ENCODE measurements at places on chromosomes 3 and 15. TPM values are rescaled to one million over a fixed set of nuclear protein-coding genes. Genes with fewer than 3 reads are reported as not detected.

Gene SCAMP5
- 0.81 TPM for total RNA-seq

Gene TKT
- total RNA-seq, result 240 TPM

Gene PTX3
- not detected for total RNA-seq

Gene C3orf33
- total RNA-seq, result 0.86 TPM

DNA sequence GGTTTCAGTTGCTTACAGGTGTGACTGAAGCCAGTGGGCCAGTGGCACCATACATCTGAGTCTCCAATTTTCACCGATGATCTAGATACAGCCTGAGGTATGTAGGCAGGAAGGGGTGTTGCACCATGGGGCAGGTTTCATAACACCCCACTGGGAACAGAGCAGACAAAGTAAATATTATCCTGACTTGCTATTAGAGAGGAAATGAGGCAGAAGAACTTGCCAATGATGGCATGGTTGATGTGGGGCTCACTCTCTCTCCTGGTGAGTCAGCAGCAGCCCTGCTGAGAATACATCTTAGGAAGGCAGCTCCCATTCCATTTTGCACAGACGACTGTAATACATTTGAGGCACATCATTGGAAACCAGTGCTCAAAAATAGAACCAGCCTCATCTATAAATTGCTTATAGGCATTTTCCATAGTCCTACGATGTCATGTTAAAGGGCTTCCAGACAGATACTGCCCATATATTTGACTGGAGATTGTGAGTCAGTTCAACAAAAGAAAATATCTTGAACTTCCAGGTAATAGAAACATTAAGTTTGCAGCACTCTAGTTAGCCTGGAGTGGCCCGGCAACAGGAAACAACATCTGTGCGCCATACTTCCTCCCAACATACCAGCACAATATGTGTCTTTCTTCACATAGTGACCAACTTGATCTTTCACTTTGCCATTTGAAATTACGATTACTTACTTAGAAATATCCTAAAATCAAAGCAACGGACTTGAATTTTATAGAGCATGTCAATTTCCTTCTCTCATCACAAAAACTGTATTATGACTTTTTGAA lies 175.5 kb downstream of the NECTIN3 start:
- H3K4me1 ChIP-seq, result peaks cover 8% of the 10 kb centered on the region
- H3K36me3 ChIP-seq, result peaks cover 4% of the 10 kb centered on the region
- no peak overlapping the region for H3K27ac ChIP-seq
- DNase-seq, result no peak
- H3K4me3 ChIP-seq, result no peak overlapping the region

DNA sequence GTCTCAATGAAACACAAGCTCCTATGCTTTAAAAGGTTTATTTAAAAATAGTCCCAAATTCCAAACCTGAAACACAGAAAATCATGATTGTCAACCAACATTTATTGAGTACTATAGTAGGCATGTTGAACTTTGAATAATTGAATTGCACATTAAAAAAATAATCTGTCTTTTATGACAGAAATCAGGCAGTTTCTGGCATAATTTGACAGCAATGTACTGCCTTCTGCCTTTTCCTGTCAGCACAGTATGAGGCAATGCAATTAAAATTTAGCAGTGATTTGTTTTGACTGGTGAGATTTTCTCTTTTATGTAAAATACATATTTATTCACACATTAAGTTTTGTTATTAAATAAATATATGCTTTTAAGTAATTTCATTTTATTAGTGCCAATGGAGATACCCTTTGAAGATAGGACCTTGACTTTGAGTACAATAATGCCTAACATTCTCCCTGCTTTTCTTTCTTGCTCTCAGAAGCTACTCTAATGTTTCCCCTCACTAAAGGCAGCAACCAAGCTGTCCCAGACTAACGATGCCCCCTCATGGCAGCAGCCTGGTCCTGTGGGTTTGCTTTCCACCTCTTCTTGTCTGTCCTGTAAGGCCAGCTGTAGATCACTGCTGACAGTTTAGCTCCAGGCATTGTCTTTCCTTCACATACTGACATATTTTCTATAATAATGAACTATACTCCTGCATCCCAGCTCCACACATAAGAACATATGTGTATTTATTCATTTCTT lies 346.7 kb downstream of the IL20RB start:
- H3K27ac ChIP-seq, result no peak overlapping the region
- no peaks in the 10 kb centered on the region for H3K4me1 ChIP-seq
- no peak for DNase-seq

DNA sequence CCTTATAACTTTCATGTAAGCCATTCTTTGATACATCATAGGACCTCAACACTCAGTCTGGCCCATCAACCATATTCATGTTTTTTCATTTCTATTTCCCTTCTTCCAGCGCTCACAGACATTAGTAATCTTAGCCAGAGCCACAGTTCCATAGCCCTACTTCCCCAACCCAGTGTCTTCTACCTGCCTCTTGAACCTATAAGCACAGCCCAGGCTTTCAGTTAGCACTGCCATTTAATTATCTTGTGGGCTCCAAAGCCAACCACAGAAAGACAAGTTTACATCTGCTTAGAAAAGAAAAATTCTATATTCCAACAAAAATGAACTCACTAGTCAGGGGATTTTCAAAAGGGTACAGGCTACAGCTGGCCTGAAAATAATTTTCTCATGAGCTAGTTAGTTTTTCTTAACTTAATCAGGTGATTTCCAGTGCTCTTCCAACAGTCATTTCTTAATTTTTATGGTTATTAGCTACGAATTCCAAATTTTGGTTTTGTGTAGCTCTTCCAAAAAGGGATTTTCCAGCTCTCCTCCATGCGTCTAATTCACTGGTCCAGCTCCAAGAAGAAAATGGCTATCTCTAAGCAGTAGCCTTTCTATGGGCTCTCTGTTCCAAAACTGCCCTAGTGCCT lies 13.7 kb downstream of the CD200 start:
- DNase-seq, result no peak
- peaks cover 69% of the 10 kb centered on the region for H3K36me3 ChIP-seq
- peaks cover 15% of the 10 kb centered on the region for H3K4me1 ChIP-seq
- H3K27ac ChIP-seq, result no peak overlapping the region
- no peaks in the 10 kb centered on the region for H3K27me3 ChIP-seq

DNA sequence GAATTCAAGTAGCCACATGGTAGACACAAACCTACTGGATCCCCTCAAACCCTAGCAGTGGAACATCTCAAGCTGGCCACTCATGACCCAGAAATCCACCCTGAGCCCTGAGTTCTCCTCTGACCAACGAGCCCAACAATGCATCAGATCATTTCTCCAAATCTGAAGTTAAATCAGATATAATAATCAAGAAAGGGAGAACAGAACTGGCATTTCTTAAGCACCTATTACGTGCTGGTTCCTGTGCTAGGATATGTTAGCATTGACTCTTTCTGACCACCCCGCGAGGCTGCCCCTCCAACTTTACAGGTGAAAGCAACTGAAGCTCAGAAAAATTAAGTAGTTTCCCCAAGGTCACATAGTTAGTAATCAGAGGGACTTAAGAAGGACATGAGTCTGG lies 51.5 kb upstream of the CCDC174 start:
- no peak overlapping the region for H3K27ac ChIP-seq
- DNase-seq, result no peak
- H3K27me3 ChIP-seq, result peaks cover 53% of the 10 kb centered on the region
- H3K4me1 ChIP-seq, result peaks cover 14% of the 10 kb centered on the region

DNA sequence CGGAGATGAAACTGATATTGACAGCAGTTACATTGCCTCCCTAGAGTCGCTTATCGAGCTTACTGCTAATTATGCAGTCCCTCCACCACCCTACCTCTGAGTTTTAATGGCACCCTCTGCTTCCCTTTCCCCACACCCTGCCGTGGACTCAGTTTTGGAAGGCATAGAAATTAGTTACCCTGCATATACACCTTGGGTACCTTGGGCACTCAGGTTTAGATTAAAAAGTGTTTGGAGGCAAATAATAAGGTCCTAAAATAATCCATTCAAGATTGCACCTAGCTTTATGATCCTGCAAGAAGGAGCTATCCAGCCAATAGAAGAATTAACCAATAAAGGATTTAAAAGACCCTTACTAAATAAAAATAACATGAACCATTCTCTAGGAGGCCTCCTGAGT lies 117.8 kb upstream of the AGBL1 start:
- H3K4me1 ChIP-seq, result no peaks in the 10 kb centered on the region
- no peaks in the 10 kb centered on the region for H3K36me3 ChIP-seq
- H3K4me3 ChIP-seq, result no peak overlapping the region

DNA sequence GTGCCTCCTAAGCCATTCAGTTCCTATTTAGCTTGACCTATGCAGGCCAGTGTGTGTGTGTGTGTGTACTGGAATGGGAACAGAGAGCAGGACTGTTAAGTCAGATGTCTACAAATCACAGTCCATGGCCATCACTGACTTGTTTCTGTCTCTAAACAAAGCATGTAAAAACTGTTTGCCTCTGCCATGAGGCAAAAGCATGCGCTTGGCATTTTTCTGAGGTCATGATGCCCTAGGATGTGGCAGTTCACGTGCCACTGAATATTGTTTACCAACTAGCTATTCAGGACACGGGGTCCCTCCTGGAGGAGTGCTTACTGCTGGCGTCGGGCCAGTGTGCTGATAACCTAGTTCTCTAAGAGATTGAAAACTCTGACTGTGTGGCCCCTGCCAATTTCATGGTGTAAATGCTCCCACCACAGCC lies 8.2 kb upstream of the ATP13A3 start:
- peaks cover 5% of the 10 kb centered on the region for H3K36me3 ChIP-seq
- no peak overlapping the region for H3K27ac ChIP-seq
- no peaks in the 10 kb centered on the region for H3K27me3 ChIP-seq
- no peak for DNase-seq

DNA sequence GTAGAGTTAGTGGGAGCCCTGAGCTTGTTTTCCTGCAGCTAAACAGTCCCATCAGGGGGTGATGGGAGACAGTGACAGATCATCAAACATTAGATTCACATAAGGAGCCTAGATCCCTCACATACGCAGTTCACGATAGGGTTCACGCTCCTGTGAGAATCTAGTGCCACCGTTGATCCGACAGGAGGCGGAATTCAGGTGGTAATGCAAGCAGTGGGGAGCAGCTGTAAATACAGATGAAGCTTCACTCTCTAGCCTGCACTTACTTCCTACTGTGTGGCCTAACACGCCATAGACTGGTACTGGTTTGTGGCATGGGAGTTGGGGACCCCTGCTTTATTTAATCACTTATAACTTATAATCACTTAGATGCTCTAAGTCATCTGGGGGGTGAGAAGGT lies 179.1 kb downstream of the AKAP13 start:
- H3K27ac ChIP-seq, result no peak overlapping the region
- DNase-seq, result no peak
- peaks cover 44% of the 10 kb centered on the region for H3K4me1 ChIP-seq
- H3K27me3 ChIP-seq, result no peaks in the 10 kb centered on the region

DNA sequence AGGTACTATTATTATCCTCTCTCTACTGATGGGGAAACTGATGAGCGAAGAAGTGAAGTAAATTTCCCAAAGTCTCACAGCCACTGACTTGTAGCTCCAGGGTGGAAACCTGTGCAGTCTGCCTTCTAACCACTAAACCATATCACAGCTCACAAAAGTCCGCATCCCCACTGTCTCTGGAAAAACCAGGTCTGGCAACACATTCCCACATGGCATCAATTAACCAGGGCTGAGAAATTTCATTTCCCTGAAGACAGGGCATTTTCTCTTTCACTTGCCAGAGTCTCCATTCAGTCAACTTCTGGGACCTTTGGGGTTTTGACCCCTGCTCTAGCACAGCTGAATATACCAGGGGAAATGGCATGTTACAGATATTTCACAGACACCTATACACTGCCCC lies 26.5 kb downstream of the FBXO40 start:
- no peak for DNase-seq
- no peak overlapping the region for H3K27ac ChIP-seq
- H3K4me3 ChIP-seq, result no peak overlapping the region

DNA sequence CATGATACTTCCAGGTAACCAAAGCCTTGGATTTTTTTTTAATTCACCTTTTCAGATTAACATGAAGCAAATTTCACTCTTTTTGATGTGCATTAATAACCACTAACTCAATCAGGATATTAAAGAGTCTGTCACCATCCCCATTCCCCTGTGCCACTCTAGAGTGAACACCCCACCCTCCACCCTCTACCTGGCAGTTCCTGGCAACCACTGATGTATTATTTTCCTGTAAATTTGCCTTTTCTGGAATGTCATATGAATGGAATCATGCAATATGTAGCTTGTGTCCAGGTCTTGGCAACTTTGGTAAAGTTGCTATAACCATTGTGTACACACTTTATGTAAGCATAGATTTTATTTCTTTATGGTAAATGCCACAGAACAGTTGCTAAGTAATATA lies 627.6 kb downstream of the MCTP2 start:
- H3K4me1 ChIP-seq, result no peaks in the 10 kb centered on the region
- H3K4me3 ChIP-seq, result no peak overlapping the region
- no peak for DNase-seq
- no peak overlapping the region for H3K27ac ChIP-seq
- no peaks in the 10 kb centered on the region for H3K27me3 ChIP-seq

DNA sequence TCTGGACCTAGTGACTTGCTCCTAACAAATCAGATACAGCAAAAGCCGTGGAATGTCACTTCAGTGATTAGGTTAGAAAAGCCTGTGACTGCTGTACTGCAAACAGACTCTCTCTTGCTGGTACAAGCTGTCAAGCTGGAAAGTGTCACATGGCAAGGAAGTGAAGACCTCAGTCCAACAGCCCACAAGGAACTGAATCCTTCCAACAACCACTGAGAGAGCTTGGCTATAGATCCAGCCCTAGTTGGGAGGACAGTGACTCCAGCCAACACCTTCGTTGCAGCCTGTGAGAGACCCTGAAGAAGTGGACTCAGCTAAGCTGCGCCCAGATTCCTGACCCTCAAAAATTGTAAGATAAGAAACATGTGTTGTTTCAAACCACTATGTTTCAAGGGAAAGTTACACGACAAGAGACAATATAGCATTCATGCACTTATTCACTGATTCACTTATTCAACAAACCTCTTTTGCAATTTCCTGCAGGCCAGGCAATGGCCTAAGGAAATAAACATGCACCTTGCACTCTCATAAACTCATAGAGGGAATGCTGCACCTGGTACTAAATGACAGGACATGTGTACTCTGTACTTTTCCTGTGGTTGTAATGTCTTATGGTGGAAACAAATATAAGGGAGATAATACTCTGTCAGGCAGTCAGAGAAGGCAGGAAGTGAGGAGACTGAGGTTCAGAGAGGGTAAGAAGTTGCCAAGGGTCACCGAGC lies 142.9 kb downstream of the CADPS start:
- H3K36me3 ChIP-seq, result no peaks in the 10 kb centered on the region
- H3K4me3 ChIP-seq, result no peak overlapping the region
- H3K27me3 ChIP-seq, result no peaks in the 10 kb centered on the region
- H3K27ac ChIP-seq, result no peak overlapping the region
- H3K4me1 ChIP-seq, result no peaks in the 10 kb centered on the region

GRCh38 chr15:74781431-74782258 lies at the start of gene CSK:
Gene CSK (plus strand): TSS chr15:74782080. CDS start chr15:74798298, 16,218 bp downstream.
- peak; percentile 83 for DNase-seq
- peaks cover 60% of the 10 kb centered on the region for H3K4me1 ChIP-seq
- H3K4me3 ChIP-seq, result peak within 1 kb of the TSS; percentile 91
- peak within 1 kb of the TSS; percentile 100 for H3K27ac ChIP-seq
- H3K27me3 ChIP-seq, result no peaks in the 10 kb centered on the region

DNA sequence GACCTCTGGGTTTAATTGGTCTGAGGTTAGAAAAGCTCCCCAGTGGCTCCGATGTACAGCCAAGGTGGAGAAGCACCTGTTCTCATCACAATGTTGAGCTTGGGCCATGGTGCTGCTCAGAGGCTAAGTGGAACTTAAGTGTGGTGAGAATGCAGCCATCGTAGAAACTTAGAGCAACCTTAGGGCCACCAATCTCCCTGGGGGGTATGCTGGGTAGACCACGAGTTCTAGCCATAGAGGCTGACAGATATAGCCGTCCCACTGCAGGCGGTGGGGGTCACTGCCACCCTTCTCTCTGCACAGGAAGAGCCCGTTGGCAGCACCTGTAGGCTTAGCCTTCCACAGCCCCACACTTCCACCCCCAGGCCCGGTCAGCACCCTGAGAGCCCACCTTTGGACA lies 38.0 kb downstream of the MGLL start:
- H3K27me3 ChIP-seq, result peaks cover 5% of the 10 kb centered on the region
- DNase-seq, result no peak

Data from activated CD4-positive, alpha-beta memory T cell treated with anti-CD3 and anti-CD28 coated beads, Interleukin-2, amount 10 ng/mL, durations not matched to agents 7 days and 5 days (primary cell).